ENCODE measurements at places on chromosomes 12 and 14.

DNA sequence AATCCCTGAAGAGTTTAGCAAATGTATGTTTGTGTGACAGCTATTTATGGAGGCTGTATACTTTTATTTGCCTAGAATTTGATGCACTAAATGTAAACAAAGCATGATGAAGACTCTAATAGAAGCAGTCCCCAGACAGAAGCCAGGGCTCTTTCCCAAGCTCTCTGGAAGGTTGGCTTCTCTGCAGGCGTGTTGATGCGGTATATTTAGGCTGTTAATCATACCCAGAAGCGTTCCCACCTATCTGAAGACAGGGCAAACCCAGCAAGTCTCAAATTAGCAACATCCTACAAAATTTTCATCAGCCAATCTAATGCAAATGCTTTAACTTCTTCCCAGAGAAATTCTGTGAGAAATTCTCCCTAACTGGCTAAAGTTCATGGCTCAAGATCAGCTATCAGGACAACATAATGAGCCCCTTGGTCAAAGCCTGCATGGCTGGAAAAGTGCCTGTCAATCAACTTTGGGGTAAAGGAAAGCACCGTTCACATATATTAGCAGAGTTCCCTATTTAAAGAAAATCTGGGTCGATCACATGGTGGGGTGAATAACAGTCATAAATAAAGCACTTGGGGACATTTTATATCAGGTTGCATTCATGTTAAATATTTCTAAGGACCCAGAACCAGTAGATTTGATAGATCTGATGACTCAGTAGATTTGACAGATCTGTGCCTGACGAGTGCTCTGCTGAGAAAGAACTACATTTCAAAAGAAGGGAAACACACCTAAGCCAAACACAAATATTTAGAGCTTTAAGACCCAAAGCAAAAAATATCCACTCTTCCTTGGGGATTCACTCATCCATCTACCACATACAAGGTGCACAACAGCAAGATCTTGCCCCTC, 46.6 kb downstream of the KSR2 start:
- no peak for DNase-seq

DNA sequence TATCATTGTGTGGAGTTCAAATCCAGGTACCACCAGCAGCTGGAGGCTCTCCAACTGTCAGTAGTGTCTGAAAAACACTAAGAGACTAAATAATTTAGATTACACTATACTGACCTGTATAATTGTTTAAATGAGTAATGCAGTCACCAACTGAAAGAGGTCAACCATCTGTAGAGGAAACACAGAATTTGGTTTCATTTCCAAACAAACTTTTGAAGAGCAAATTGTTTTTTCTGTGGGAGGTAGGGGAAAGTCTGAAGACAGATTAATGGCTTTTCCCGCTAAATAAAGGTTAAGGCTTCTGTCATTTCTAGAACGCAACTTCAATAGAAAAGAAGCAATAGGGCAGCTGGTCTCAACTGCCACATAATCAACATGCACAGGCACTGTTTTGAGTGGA, 462.6 kb downstream of the PRKD1 start:
- no peak for DNase-seq

GRCh38 chr14:66069830-66070541, 416.2 kb upstream of the CCDC196 start:
- no peak for DNase-seq

GRCh38 chr14:52848626-52849025, 57.2 kb upstream of the GNPNAT1 start:
- no peak for DNase-seq

DNA sequence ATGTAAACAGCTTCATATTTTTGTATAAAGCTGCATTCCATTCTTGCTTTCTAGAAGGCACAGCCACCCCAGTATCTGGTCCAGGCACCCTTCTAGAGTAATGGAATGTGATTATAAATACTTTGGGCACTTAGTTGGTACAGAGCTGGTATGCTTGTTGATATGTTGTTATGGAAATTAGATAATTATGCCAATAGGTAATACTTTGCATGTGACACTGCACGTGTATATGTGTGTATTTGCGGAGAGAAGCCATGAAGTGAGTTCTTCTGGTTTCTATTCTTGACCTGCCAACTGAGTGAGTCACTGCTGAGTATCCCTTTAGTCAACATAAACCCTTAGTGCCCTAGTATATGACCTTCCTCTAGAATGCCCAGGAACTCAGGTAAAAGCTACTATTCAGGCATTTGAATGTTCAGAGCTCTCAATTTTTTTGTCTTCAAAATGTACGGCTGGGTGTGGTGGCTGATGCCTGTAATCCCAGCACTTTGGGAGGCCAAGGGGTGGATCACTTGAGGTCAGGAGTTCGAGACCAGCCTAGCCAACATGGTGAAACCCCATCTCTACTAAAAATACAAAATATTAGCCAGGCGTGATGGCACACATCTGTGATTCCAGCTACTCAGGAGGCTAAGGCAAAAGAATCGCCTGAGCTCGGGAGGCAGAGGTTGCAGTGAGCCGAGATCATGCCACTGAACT, 6.2 kb upstream of the TCP11L2 start:
- DNase-seq = no peak

- DNase-seq = no peak
Observed at GRCh38 chr14:92135269-92135668, 13.5 kb downstream of the CPSF2 start.

DNA sequence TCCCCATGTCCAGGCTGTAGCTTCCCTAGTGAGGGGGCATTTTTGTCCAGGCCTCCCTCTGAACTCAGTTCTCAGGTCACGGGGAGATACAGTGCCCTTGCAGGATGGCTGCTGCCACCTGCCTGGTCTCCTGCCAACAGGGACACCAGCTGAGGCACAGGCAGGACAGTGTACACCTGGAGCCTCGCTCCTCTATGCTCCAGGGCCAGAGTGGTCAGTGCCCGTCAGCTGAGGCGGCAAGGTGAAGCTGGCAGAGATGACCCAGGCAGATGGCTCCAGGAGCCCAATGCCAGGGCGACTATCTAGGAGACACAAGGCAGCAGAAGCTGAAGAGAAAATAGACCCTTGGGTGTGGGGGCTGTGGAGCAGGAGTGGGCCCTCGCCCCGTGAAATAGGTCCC, 12.6 kb downstream of the TUBA1C start:
- DNase-seq = no peak

GRCh38 chr14:80206351-80207080, 4.8 kb downstream of the DIO2 start:
- no peak for DNase-seq

DNA sequence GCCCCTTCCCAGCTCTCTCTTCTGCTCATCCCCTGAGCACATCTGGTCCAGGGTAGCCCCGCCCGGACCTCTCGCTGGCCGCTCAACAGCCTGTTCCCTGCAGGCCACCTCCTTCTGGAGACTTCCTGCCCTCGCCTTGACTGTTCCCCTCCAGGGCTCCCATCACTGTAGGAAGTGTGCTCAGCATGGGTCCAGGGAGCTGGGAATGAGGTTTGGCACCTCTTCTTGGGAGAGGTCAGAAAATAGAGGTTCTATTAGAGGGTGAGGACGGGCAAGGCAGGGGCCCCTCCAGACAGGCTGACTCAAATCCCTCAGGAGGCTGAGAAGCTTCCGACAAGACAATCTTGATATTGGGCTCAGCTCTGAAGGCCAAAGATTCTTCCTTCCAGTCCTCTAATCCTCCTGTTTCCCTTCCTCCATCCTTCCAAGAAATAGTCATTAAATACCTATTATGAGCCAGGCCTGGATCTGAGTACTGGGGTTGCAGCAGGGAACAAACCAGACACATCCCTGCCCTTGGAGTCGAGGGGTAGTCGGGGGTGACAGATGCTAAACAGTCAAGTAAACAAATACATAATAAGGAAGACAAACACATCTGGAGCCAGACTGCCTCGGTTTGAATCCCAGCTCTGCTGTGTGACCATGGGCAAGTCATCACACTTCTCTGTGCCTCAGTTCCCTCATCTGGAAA, 30.6 kb downstream of the CMKLR1 start:
- no peak for DNase-seq

- DNase-seq = peak; percentile 82
Observed at GRCh38 chr14:23539248-23540140, 12.1 kb downstream of the ZFHX2 start.

DNA sequence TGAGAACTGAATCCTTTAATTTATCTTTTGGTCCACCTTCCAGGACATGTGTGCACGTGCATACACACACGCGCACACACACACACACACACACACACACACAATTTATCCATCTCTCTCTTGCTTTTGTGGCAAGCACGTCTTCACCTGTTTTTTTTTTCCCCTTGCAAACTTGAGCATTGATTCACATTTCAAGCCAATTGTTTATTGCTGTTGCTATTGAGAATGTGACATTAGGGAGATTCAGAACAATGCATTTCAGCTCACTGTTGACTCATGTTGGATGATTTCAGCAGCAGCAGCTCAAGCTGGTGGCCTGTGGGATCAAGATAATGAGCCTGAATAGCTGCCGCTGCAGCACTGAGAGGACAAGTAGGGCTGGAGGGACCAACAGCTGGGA, 128.9 kb downstream of the SNAPC1 start:
- no peak for DNase-seq

GRCh38 chr12:6618483-6619225, 11.5 kb upstream of the CHD4 start:
- DNase-seq = no peak

DNA sequence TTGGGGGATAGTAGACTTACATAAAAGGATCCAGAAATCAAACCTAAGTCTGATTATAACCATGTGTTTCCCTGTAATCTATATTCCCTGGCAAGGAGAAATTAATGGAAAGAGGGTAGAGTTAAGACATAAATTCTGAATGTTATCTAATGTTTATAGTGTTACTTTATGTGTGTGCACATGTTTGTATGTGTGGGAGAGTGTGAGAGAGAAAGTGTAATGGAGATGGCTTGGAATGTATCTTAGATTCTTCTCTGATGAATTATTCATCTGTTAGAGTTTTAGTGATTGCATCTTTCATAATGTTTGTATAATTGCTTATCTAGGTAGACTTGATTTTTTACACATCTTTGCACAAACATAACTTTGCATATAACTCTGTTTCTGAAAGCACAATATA, 490.9 kb downstream of the FLRT2 start:
- no peak for DNase-seq

GRCh38 chr12:95908573-95908972, 33.8 kb downstream of the CCDC38 start:
- no peak for DNase-seq

GRCh38 chr14:27367345-27367744, 769.5 kb upstream of the NOVA1 start:
- DNase-seq = no peak

GRCh38 chr14:44896275-44897040, 65.3 kb downstream of the KLHL28 start:
- DNase-seq = no peak

Measured in ecto neural progenitor cell (in vitro differentiated cells).